ENCODE measurements at places on chromosomes 5 and 9.

GRCh38 chr5:148939676-148940075, 113.3 kb downstream of the ADRB2 start:
- DNase-seq, result no peak

DNA sequence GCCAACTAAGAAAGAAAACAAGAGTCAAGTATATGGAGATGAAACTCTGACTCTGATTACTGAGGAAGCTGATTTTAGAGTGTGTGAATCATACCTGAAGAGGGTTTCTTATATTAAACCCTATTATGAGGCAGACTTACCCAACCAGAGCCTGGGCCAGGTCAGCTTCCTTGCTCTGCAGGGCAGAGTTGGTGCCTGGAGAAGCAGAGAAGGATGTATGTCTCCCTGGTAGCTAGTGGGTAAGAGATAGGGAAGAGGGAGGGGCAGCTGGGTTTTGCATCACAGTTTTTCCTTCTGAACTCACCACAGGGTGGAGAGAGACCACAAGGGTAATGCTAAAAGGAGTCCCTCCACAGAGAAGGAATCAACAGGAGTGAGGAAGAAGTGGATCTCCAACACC, 104.1 kb downstream of the CMYA5 start:
- no peak for DNase-seq

- no peak for DNase-seq
Measured at GRCh38 chr9:97319395-97319794, 11.9 kb downstream of the CCDC180 start.

DNA sequence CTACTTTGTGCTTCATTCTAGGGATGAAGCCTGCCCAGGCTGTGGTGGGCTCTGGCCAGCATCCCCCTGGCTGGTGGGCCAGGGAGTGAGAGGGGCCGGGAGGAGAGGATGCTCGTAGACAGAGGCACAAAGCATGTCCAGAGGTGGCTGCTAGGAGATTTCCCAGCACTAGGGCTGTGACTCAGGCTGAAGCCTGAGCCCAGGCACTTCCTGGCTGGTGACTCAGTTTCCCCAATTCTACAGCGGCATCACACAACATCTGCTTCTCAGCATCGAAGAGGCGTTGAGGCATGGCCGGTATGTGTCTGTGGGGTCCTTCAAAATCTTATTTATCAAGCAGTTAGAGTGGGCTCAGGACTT, 55.6 kb downstream of the DUSP1 start:
- no peak for DNase-seq

DNA sequence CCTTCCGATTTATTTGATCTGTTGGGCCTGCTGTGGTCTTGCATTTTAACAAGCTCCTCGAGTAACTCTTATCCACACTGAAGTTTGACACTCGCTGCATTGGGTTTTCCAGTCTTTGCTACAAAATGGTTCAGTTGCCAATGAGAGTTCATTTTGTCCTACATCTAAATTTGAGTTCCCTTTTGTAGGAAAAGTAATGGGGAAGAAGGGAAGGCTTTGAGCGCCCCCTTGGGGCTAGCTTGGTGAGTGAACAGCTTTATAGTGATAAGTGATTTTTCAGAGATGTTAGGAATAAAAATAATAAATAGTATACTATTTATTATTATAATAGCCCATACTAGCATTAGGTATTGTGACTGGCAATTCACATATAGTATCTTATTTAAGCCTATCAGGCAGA, 89.9 kb upstream of the GNAQ start:
- DNase-seq, result peak; percentile 57

- no peak for DNase-seq
Measured at GRCh38 chr9:70525519-70525918, 111.1 kb upstream of the KLF9 start.

- DNase-seq, result no peak
Measured at GRCh38 chr5:14174230-14174636, 31.1 kb downstream of the TRIO start.

GRCh38 chr9:92882276-92882675, 4.4 kb upstream of the ZNF484 start:
- no peak for DNase-seq

DNA sequence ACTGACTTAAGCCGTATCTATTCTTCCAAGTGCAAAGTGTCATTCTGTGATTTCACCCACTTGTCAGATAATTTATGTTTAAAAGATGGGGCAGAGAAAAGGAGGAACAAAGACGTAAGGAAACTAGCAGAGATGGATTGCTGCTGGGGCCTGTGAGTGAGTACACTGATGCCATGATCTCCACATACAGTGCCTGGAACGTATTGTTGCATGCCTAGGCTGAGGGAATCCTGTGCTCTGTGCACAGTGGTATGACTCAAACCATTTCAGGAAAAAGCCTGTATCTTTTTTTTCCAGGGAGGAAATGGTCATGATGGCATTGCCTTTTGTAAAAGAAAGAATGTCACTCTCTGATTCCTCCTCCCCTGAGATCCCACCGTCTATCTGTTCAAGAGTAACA, 359.5 kb upstream of the ADAMTS16 start:
- DNase-seq, result no peak

- no peak for DNase-seq
Measured at GRCh38 chr5:124902097-124902821, 155.8 kb upstream of the ZNF608 start.

DNA sequence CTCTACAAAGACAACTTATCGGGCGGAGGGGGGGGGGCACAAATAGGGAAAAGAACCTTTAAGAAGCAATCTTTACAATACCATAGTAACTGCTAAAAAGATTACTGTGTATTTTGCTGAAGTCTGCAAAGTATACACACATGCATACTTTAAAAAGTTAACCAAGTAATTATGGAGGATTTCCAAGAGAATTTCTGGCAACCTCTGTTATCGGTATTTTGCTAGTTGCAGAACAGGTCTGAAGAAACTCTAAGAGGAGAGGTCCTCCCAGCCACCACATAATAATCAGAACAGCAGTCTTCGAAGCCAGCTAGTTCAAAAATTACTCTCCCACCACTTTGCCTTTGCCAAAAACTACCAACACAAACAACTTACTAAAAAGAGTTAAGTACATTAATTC, 56.1 kb downstream of the UBAP2 start:
- no peak for DNase-seq

DNA sequence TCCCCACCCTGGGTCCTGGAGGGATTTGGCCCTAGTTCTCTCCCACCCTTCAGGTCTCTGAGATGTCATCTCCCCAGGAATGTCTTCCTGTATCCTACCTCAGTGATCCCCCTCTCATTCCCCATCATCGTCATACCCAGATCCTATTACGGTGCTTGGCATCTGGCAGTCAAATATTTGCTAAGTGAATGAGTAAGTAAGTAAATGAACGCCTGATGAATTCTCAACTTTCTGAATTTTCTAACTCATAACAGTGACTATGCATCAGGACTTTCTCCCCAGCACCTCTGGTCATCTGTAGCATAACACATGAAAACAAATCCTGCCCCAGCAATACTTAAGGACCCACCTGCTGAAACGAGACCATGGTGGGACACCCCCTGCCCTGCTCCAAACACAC, 244.2 kb downstream of the EBF1 start:
- no peak for DNase-seq

DNA sequence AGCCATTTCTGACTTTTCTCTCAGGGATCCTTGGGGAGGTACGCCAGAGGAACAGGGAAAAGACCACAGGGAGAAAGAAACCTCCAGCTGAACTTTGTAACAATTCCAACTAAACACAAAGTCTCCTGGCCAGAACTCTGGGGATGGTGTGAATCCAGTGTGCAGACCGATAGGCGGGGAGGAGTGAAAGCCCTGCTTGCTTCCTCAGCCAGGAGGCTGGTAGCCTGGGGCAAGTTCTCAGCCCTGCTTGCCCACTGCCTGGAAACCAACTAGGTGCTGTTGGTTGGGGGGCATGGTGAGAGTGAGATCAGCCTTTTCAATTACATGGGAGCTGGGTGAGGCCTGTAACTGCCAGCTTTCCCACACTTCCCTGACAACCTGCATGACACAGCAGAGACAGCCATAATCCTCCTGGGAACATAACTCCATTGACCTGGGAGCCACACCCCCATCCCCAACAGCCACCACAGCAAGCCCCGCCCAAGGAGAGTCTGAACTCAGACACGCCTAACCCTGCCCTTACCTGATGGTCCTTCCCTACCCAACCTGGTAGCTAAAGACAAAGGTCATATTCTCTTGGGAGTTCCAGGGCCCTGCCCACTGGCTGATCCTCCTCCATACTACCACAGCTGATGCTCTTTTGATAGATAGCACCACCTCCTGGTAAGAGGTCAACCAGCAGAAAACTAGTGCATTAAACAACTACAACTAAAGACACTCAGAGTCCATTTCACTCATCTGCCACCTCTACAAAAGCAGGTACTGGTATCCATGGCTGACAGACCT, 100.1 kb upstream of the TNFAIP8 start:
- no peak for DNase-seq

GRCh38 chr5:55601204-55601618, 66.4 kb upstream of the PLPP1 start:
- DNase-seq, result peak; percentile 90

DNA sequence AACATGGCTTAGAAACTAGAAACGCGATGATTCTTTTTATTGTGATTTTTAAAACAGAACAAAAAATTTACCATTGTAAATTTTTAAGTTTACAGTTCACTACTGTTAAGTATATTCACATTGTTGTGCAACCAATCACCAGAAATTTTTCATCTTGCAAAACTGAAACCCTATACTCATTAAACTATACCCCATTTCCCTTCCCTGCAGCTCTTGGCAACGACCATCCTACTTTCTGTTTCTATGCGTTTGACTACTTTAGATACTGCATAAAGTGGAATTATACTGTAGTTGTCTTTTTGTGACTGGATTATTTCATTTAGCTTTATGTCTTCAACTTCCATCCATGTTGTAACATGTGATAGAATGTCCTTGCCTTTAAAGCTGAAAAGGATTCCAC, 52.5 kb downstream of the SPOCK1 start:
- no peak for DNase-seq

DNA sequence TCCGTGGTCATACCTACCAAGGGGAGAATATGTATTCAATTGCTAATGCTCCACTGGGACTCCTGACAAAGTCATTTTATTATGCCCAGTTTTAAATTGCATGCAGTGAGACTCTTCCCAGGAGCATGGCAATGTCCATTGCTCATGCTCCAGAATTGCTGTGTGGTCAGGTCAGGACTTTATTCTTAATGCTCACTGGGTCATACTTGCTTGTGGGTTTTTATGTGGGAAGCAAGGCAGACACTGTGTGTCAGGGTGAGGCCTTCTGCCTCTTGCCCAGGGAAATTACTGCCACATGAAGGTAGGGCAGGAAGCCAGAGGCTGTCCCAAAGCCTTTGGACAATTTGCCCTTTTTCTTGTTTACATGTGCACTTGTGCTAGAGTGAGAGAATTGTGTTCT, 164.6 kb upstream of the MEF2C start:
- no peak for DNase-seq

GRCh38 chr5:129051283-129051682, 43.3 kb upstream of the ISOC1 start:
- DNase-seq, result no peak

- DNase-seq, result no peak
Measured at GRCh38 chr9:71941998-71942567, 30.6 kb downstream of the C9orf85 start.

DNA sequence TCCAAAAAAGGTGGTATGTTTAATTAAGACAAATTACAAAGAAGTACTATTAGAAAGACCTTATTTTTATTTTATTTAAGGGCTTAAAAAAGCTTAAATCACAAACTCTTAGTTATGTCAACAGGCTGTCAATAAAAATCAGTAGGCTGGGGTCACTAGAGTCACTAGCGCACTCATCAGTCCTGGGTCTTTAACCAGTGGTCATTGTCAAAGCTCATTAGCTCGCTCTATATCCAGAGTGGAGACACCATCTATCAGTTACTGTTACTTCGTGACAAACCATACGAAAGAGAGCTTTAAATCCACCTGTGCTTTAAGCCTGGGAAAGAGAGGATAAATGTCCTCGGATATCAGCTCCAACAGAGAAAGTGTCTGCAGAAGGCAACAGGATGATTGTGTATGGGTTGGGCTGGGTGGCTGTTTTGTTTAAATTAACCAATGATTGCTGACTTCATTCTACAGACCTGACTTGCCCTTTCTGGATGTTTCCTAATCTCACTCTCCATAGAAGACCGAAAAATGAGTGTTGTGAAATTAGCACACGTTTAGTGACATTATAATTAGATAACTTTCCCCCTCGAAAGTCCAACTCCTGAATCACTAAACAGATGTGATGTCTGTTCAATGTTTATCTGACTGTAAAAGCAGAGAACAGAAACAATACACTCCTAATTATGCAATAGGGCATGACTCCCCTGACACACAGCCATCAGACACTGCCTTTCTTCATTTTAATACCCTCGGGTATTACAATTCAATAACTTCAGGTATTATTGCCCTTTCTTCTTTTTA, 123.6 kb upstream of the TNPO1 start:
- DNase-seq, result no peak

DNA sequence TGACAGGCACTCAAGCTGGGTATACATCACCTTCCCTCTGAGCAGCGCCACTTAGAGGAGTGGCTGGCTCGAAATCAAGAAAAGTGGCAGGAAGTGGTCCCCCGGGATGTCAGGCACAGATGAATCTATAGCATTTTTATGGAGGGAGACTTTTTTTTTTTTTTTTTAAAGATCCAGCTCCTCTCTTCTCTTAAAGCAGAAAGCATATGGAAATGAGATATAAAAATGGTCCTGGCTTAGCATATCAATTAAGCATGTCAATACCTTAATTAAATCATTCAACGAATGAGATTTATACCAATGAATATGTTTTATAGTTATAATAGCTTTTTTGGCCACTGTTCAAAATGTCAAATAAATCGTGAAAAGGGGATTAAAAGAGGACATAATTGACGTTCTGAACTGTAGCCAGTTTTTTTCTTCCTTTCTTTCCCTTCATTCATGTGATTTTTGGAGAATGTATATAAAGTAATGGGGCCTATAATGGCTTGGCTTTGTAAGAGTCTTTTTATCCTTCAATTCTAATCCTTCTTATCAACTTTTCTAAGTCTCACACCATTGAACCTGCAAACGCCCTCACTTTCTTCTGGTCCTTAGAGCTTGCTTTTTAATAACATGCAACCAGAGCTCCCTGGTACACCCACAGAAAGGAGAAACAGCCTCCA, 319.2 kb upstream of the PANK3 start:
- DNase-seq, result no peak

DNA sequence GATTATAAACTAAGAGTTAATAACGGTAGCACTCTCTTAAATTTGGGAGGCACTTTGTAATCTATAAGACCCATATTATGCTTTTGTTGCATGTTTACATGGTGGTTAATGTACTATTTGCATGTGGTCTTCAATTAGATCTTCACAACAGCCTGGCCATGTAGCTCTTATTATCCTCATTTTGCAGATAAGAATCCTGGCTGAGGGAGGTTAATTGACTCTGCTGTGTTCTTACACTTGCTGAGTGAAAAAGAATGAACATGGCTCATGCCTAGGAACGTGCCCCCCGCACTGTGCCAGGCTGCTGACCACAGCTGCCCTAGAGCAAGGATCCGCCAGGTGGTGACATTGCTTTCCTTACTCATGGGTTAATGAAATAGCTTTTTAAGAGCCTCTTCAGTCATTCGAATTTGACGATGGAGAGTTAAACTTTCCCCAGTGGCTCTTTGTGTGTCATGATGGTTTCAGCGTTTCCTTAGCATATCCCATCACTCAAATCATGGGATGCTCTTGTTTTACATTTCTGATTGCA, 97.9 kb downstream of the CDH6 start:
- no peak for DNase-seq

GRCh38 chr5:93192683-93193082, 388.3 kb downstream of the NR2F1-AS1 start:
- DNase-seq, result no peak
